Stimulated activated CD8-positive, alpha-beta memory T cell treated with anti-CD3 and anti-CD28 coated beads, Interleukin-7, amount 100 ng/mL, for 24 hours (primary cell): ENCODE measurements at places on chromosomes 7 and 10.

DNA sequence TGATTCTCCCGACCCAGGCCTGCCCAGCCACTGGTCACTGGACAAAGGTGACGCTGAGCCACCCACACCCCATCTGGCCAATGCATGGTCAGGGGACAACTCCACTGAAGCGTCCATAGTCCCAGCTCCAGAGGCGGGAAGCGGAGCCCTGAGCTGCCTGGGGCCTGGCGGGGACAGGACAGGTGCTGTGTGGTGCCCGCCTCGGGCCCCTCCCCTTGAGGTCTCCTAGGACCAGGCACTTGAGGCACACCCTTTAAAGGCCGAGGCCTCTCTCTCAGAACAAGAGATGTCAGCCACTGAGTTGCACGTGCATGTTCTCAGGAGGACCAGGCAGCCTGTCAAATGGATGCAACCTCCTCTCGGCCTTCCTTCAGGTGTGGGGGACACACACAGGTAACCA is 52.5 kb upstream of the PPP2R2D start:
- DNase-seq, result no peak

GRCh38 chr10:52216852-52217251 is 97.2 kb upstream of the DKK1 start:
- no peak for DNase-seq

DNA sequence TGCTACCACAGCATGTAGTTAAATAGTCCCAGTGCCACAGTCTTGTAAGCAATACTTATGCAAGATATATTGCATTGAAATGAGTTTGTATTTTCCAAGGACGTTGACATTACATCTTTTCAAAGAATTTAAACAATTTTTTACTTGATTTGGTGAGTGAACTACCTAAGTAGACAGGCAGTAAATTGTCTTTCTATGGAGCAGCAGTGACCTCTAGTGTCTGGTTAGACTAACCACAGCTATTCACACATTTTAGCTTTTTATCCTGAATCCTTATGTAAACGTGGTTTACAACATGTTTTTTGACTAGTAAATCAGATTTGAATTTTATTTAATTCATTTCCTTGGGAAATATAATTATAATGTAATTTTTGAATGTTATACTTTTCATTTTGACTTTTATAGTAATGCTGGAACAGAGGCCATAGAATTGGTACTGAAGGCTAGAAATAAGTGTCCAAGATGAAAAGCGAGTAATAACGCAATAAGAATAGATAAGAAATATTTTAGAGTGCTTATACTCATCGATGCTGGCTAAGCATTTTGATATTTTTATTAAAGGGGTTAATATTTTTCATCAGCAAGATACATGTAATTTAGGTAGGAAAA is 5.6 kb downstream of the LRRTM3 start:
- DNase-seq, result no peak

- DNase-seq, result peak; percentile 10
These were observed 187.3 kb upstream of the PRSS58 start for GRCh38 chr7:142445019-142445686.

GRCh38 chr7:139681463-139681755 is 96.4 kb downstream of the HIPK2 start:
- no peak for DNase-seq

DNA sequence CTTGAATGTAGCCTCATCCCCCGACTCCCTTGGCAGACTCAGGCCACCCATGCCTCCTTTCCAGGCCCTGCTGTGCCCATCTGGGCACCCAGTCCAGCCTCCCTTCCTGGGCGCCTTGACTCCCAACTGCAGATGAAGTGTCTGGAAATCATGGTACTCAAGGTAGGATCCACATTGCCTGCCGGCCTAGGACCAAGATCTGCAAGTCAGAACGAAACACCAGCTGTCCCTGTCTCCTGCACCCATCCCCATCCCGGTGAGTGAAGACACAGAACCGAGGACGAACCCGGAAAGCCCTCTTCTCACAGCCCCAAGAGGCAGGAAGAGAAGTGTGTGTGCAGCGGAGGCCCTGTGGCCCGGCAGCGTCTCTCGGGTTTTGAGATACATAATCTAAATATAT is 205.1 kb downstream of the EMX2 start:
- no peak for DNase-seq

- no peak for DNase-seq
These were observed 154.9 kb downstream of the EMX2 start for GRCh38 chr10:117697402-117697801.

GRCh38 chr10:99008054-99008453 is 227.6 kb downstream of the HPSE2 start:
- no peak for DNase-seq

- no peak for DNase-seq
These were observed 21.8 kb downstream of the UNCX start for GRCh38 chr7:1254281-1255079.

DNA sequence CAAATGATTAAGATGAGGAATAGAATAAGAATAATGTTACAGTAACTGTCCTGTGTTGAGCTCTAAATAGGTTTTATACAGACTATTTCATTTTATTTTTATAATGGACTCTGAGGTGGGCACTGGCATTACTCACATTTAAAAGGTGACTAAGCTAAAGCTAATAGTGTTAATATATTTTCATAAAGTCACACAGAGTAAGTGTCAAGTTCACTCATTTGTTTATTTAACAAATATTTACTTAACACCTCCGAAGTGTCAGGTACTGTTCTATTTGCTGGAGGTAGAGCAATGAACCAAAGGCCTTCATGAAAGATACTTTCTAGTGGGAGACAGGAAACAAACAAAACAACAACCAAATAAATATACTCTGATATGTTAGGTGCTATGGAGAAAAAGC is 44.0 kb downstream of the ASB4 start:
- no peak for DNase-seq

DNA sequence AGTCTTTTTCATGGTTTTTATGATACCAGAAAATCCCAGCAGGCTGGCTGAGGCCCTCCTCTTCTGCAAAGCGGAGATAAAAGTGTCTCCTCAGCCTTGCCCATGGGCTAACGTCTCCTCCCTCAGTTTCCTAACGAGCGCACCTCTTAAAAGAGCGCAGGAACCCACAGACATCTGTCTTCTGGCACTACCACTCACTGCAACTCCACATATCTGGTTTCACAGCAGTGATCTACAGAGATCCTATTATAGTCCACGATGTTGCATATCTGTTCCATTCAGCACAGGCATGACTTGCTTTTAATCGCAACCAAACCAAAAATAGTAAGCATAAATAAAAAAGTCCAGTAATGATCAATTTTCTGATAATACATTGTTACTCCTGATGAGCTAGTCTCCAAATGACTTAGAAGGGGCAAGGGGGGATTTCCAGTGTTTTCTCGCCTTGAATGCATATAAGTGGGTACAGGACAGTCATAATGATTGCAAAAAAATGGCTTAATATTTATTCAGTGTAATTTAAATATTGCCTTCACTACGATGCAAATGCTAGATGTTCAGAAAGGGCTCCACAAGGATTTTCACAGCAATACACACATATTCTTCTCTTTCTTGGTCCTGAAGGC is 20.9 kb downstream of the ANKRD22 start:
- DNase-seq, result no peak
